Naive thymus-derived CD8-positive, alpha-beta T cell (primary cell): ENCODE measurements at places on chromosomes 5 and 9. TPM values are rescaled to one million over a fixed set of nuclear protein-coding genes. Genes with fewer than 3 reads are reported as not detected.

PCDHGA6 gene
- total RNA-seq, result 0.60 TPM

COL23A1 gene
- total RNA-seq, result 0.16 TPM

PTPRD gene
- not detected for total RNA-seq

LAMC3 gene
- total RNA-seq, result 6.9 TPM

GFI1B gene
- total RNA-seq, result not detected

C9orf40 gene
- total RNA-seq, result 5.0 TPM

GLRA1 gene
- total RNA-seq, result not detected

C9orf78 gene
- 104 TPM for total RNA-seq

OR1J2 gene
- total RNA-seq, result not detected

INSL6 gene
- not detected for total RNA-seq

NTNG2 gene
- total RNA-seq, result 8.5 TPM

SLC28A3 gene
- total RNA-seq, result not detected

TRPM6 gene
- not detected for total RNA-seq

FCN1 gene
- 1.3 TPM for total RNA-seq

TRMO gene
- 40.2 TPM for total RNA-seq

LRSAM1 gene
- total RNA-seq, result 24.2 TPM

FRMD3 gene
- total RNA-seq, result 0.74 TPM

NR6A1 gene
- total RNA-seq, result not detected

CKS2 gene
- 5.3 TPM for total RNA-seq

NELFB gene
- total RNA-seq, result 45.9 TPM

PDLIM4 gene
- total RNA-seq, result not detected

GRXCR2 gene
- total RNA-seq, result not detected

GAPVD1 gene
- total RNA-seq, result 77.6 TPM

ZNG1E gene
- 74.7 TPM for total RNA-seq

PTCD2 gene
- 10.6 TPM for total RNA-seq

LURAP1L gene
- not detected for total RNA-seq

AK3 gene
- total RNA-seq, result 37.4 TPM

MSX2 gene
- not detected for total RNA-seq

ACER2 gene
- total RNA-seq, result 4.5 TPM

MYORG gene
- total RNA-seq, result 1.5 TPM

HK3 gene
- total RNA-seq, result 0.52 TPM

CDX1 gene
- not detected for total RNA-seq

SPTAN1 gene
- total RNA-seq, result 395 TPM

GGTA1 gene
- not detected for total RNA-seq

NUTM2F gene
- not detected for total RNA-seq

ECPAS gene
- total RNA-seq, result 72.5 TPM

RNF180 gene
- total RNA-seq, result not detected

TTLL11 gene
- 3.8 TPM for total RNA-seq

GFRA3 gene
- not detected for total RNA-seq

PAEP gene
- total RNA-seq, result not detected

CER1 gene
- total RNA-seq, result not detected

BSPRY gene
- 0.36 TPM for total RNA-seq

HCN1 gene
- total RNA-seq, result not detected

PDGFRB gene
- total RNA-seq, result 0.49 TPM

LIFR gene
- not detected for total RNA-seq

SIT1 gene
- total RNA-seq, result 25.4 TPM

PCDHGA9 gene
- 0.19 TPM for total RNA-seq

SLC36A3 gene
- not detected for total RNA-seq

OTP gene
- not detected for total RNA-seq

SPARC gene
- total RNA-seq, result not detected
